ENCODE measurements at places on chromosomes 12 and 14.

- DNase-seq, result no peak
These were observed 68.1 kb upstream of the DCD start for GRCh38 chr12:54716261-54716660.

- DNase-seq, result no peak
These were observed 77.0 kb upstream of the GRIP1 start for GRCh38 chr12:66755727-66756395.

GRCh38 chr14:80577599-80577998, 363.9 kb downstream of the CEP128 start:
- DNase-seq, result no peak

GRCh38 chr12:21323736-21324135, 11.0 kb downstream of the SLCO1A2 start:
- no peak for DNase-seq

DNA sequence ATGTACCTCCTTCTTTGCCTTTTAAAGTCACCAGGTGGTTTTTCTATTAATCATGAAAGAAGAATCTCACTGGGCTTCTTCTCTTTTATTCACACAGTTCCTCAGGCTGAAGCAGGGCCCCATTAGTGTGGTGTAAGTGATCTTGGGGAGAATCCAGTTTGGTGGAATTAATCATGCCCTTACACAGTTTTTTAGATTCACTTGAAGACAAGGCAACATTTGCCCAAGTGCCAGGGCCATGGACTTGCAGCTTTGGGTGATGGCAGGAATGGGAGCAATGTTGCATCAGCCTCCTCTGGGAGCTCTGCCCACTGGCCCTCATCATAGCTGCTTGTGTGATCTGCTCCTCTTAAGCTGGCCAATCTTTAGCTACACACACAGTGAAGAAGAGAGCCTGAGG, 33.8 kb downstream of the KCNK10 start:
- no peak for DNase-seq

DNA sequence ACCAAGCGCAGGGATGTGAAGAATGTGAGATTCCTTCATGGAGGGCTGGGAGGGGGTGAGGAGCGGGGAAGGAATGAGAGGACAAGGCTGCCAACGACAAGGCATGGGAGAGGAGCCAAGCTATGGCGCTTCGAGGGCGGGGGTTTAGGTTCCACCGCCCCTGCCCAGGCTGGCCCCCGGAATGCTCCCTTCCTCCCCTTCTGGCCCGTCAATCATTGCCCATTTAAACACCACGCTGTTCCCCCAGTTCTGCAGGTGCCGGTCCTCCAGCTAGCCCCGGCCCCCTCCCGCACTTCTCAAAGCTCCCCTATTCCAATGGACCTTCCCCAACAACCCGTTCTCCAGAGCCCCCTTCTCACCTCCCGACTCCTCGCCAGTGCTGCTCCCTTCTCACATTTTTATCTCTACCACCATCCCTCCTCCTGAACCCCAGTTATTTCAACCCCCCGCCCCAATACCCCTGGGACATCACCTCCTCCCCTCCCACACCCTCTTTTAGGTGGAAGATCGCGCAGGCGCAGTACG, 428 bp downstream of the RNF41 start:
- DNase-seq, result peak; percentile 91

- no peak for DNase-seq
These were observed 414.8 kb upstream of the LMO3 start for GRCh38 chr12:17020765-17021164.

DNA sequence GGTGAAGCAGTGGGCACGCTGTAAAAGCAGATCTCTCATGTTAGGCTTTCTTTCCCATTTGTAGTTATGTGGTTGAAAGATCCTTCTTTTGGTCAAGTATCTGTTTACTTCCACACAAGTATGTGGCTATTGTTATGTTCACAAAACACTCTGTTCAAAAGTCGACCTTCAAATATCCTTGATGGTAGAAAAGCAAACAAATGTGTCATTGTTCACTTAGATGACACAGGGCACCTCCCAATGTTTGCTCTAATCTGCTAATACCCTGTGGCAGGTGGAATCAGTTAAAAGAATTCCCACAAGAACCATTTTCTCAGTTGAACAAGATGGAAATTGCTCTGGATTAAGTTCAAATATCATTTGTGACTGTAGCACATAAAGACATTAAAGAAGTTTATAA, 43.6 kb upstream of the NAA30 start:
- DNase-seq, result no peak

- no peak for DNase-seq
These were observed 213.6 kb upstream of the FSCB start for GRCh38 chr14:44720707-44721106.

Measured in ACHN (cell line).